Activated T-helper 2 cell treated with anti-CD3 and anti-CD28 coated beads, Interferon-gamma antibody, Interleukin-2, Interleukin-4, amounts not matched to agents 10 μg/mL and 5 μg/mL and 100 μg/mL, durations not matched to agents 14 hours and 24 hours and 36 hours (primary cell): ENCODE measurements at places on chromosomes 5 and 9.

- no peak for DNase-seq
Measured at GRCh38 chr5:62627901-62628300, 49.3 kb downstream of the LRRC70 start.

- DNase-seq, result peak; percentile 23
Measured at GRCh38 chr5:142432369-142432863, 107.6 kb upstream of the SPRY4 start.

DNA sequence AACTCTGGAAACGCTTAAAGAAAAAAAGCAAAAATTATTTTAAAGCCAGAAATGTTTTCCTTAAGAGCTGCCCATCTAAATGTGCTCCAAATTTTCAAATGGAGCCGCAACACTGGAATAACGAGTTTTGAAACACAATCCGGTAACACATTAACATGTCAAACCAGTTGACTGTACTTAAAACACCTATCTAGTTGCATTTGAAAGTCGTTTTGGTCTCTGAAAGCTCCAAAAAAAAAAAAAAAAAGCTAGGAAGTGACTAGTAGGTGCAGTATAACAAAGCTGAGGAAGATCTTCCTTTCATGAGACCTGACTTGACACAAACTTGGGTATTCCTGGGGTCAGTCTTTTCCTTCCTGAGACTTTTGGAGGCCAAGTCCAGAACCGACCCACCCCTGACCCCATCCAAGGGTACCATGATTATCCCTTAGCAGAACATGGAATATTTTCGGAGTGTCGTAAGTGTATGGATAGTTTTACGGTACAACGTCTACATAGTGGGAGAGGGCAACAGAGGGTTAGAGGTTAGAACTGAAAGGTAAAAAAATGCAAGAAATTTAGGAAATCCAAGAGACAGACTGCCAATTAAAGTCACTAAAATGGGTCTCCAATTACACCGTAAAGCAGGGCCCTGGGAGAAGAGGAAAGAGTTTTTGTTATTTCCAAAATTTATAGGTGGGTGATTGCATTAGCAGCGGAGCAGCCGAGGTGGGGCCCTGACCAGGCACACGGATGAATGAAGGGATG lies 812 bp downstream of the CETN3 start:
- DNase-seq, result no peak

DNA sequence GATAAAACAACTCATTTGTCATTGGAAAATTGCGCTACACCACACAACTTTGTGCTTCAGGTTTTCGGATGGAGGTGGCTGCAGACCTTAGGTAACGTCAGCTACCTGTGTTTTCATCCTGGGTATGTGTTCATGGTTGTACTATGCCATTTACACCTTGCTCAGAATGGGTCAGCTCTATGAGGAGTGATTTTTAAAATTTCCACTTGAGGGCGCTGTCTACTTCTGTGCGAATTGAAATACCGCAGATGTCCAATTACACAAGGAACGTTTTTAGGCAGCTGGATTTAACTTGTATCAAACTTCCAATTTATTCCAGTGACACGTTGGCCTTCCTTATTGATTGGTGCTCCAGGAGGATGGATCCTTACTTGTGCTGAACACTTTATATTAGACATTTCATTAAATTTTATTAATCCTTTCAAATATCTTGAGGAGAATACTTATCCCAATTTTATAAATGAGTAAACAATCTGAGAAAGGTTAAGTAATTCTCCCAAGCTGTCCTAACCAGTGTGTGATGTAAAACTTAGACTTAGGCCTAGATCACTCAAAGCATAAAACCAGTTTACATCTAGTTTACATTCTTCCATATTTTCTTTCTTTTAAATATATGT lies 23.4 kb downstream of the DMRTA1 start:
- no peak for DNase-seq

DNA sequence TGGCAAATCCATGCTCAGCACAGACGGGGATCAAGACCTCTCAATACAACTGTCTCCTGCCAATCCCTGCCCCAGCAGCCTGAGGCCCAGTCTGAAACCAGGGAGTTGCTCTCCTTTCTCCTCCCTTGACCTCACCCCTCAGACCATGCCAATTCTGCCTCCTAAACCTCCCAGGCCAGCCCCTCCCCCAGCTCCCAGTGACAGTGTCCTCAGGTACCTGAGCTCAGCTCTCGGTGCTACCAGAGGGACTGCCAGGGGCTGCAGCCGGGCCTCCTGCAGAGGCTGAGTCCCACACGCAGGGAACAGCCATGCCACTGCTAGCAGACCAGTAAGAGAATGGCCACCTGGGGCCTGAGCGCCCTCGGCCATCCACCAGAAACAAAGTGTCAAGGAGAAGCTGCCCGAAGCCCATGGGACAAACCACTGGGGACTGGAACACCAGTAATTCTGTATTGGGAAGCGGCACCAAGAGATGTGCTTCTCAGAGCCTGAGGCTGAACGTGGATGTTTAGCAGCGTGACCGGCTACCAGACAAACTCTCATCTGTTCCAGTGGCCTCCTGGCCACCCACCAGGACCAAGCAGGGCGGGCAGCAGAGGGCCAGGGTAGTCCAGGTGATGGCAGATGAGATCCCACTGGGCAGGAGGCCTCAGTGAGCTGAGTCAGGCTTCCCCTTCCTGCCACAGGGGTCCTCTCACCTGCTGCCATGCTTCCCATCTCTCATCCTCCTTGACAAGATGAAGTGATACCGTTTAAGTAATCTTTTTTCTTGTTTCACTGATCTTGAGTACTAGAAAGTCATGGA lies 557 bp upstream of the IL3 start:
- no peak for DNase-seq

- DNase-seq, result no peak
Measured at GRCh38 chr9:93670208-93671019, 94.0 kb downstream of the PHF2 start.

DNA sequence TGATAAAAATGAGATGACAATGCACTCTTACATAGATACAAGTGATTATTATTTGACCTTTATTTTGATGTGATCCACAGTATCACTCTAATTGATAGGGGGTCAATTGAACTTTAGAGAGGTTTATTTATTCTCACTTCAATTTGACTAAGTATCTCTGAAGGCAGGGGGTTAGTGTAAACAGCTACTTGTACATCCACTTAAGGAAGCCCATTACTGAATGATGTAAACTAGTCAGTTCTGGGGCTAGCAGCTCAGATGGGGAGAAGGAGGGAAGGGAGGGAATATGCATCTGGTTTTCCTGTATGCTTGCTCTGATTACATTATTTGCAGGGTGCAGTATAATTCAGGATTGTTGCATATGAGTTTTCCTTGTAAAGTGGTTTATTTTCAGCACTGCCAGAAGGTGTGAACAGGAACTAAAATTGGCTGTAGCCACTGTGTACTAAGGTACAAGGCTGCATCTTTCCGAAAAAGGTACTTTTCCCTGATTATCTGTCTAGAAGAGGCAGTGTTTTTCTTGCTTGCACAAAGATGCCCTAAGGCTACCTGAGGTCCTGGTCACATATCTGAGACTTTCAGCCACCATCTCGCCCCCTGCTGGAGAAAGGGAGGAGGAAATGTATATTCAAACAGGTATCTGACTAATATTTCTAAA lies 51.2 kb downstream of the MRPS27 start:
- DNase-seq, result peak; percentile 26

GRCh38 chr5:54986269-54986654 lies 869 bp upstream of the ESM1 start:
- DNase-seq, result no peak

GRCh38 chr5:17343675-17344074 lies 126.2 kb downstream of the BASP1 start:
- DNase-seq, result no peak

DNA sequence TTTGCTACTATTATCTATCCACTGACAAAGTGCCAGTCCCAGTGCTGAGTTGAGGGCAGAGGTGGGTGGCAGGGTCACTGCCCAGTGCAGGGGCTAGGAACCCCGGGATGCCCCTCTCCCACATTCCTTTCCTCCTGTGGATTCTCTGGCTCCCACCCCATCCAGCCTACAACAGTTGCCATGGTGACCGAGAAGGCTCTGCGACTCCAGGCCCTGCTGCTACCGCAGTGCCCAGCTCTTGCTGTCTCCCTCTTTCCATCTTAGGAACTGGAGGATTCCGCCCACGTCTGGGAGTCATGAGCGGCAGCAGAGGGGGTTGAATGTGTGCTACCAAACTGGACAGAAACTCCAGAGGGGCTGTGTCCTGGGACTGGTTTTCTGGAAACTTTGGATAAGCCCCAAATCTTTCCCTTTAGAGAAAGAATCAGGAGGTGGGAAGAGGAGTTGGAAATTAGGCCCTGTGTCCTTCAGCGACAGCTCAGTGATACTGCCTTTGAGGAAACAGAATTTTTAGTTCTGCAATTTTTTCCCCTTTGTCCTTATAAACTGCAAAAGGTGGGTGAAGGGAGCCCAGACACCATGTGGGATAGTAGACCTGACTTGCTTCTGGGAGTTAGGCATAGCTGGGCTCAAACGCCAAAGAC lies 20.7 kb upstream of the C5orf47 start:
- DNase-seq, result no peak
